ENCODE measurements at places on chromosomes 6 and 20.

GRCh38 chr6:110856296-110856695 lies 18.3 kb upstream of the AMD1 start:
- DNase-seq: no peak

GRCh38 chr20:44392776-44393607 lies 37.5 kb downstream of the HNF4A start:
- no peak for DNase-seq

- no peak for DNase-seq
Measured at GRCh38 chr20:62597416-62598115, 44.7 kb upstream of the SLCO4A1 start.

GRCh38 chr6:41824571-41825569 lies 37.4 kb downstream of the TOMM6 start:
- DNase-seq: no peak

GRCh38 chr6:14676064-14676463 lies 558.5 kb downstream of the CD83 start:
- DNase-seq: peak; percentile 20

GRCh38 chr20:58053391-58054055 lies 174.9 kb downstream of the ANKRD60 start:
- DNase-seq: no peak

- peak; percentile 70 for DNase-seq
Measured at GRCh38 chr20:36462440-36463211, 78.7 kb upstream of the MYL9 start.

- DNase-seq: no peak
Measured at GRCh38 chr6:151585741-151586140, 91.9 kb downstream of the CCDC170 start.

DNA sequence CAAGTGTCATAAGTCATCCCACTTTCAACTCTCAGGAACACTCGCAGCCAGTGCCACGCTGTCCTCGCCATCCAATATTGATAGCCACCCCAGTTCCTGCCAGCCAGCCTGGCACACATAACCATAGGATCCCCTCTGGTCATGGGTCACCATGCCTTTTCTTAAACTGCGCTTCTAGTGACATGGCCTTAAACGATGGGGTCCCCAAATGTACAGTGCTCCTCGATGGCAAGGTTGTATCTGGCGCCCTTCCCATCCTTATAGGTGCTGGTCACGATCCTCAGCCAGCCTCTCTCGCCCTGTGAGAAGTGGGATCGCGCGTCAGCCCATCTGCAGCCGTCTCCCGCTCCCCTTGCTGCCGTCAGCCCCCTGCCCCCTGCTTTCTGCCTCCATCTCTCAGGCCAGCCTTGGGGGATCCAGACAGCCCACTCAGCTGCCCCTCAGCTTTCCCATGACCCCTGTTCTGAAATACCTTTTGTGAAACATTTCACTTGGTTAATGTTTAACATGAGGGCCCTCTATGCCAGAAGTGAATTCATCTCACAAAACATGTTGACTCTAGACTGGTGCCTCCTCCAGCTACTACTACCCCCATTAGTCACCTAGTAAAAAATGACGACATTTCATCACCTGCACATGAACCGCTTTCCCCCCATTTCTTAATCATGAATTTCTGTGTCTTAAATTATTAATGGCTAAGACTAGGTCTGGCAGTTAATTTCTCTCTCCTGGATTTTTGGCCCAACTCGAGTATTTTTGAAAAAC lies 11.4 kb downstream of the CTSZ start:
- no peak for DNase-seq

DNA sequence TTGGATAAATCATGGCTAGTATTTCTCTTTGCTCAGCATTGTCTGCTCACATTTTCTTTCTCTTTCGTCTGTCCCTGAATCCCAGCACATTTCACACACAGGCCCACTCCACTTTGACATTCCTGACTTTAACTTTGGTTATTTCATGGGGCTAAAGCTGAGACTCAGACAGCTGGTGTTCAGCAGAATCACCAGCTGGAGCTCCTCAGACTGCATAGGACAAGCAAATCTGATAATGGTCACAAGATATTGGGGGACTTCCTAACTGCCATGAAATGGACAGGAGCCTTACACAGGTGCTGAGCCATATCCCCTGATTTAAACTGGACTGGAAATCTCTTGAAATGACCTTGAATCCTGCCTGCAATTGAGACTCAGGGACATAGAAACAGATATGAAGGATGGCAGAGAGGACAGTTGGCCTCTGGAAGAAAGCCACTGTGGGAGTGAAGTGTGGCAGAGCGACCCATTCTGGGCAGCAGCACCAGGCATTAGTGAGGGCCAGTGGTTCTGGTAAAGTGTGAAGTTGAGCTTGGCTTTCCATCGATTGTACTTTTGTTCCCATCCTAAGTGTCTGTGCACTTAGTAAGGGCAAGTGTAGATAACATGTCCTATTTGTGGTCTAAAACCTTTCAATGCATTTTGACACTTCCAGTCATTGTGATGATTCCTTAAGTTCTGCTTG lies 10.0 kb upstream of the IFNGR1 start:
- DNase-seq: no peak

DNA sequence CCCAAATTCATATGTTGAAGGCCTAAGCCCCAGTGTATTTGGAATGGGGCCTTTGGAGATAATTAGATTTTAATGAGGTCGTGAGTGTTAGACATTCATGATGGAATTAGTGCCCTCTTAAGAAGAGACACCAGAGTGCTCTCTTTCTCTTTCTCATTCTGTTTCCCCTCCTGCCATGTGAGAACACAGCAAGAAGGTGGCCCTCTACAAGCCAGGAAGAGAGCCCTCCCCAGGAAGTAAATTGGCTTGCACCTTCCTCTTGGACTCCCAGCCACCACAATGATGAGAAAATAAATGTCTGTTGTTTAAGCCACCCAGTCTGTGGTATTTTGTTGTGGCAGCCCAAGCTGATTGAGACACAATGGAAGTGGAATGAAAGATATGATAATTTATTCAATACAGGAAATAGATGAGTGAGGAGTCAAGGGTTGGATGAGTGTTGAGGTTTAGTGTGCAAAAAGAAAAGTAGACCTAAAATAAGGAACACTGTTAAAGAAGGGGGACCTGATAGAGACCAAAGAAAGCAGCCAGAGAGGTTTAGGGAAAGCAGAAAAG lies 25.9 kb upstream of the ATXN1 start:
- peak; percentile 39 for DNase-seq

DNA sequence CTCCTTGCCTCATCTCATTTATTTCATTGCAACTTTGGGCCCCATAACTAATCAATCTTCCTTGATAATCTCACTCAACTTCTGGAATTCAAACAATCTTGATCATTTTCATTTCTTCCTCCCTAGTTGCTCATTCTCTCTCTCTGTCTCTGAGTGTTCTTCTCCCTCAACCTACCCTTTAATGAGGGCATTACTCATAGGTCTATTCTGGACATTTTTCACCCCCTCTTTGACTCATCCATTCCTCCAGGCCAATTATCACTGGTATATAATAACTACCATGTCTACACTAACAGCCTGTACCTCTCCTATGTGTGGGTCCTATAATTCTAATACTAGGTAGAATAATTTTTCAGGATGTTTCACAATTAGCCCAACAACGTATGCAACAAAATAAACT lies 78.8 kb downstream of the COL21A1 start:
- DNase-seq: no peak

DNA sequence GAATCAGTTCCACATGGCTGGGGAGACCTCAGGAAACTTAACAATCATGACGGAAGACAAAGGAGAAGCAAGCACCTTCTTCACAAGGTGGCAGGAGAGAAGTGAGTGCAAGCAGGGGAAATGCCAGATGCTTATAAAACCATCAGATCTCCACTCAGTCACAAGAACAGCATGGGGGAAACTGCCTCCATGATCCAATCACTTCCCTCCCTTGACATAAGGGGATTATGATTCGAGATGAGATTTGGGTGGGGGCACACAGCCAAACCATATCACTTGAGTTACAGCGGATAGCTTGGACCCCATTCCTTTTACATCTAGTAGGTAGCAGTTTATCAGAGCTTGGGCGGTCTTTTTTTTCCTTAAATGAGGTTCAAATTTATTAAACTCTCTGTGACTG lies 19.1 kb downstream of the AFDN start:
- no peak for DNase-seq

GRCh38 chr6:166202321-166202733 lies 34.7 kb upstream of the TBXT start:
- DNase-seq: no peak
